ENCODE measurements at places on chromosomes 2 and 18.

DNA sequence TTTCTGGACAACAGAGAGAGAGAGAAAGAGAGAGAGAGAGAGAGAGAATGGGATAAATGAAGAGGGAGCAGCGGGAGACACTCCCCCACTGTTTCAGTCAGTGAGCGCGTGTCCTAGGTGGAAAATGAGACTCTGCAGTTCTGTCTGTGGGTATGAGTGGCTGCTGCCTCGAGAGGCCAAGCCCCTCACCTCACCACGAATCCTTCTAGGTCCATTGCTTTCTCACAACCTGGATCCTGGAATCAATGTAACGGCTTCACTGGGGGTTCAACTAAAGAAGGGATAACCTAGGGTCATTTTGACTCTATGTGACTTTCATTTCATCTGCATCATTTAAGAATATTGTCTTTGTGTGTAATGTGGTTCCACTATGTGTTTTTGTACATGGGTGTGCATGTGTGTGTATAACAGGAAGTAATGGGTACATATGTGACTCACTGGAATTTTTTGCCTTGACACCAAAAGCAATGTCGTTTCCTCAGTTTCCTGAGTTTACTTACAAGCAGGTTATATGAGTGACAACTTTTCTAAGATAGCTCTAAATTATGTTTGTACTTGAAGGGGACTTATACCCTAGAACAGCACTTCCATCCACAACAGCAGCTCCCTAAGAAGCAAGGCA lies 221.4 kb upstream of the TRIB2 start:
- no peak for DNase-seq

GRCh38 chr2:58039170-58039611 lies 7.4 kb upstream of the VRK2 start:
- DNase-seq: no peak

GRCh38 chr2:85340034-85340892 lies 12.5 kb upstream of the TGOLN2 start:
- no peak for DNase-seq

- DNase-seq: no peak
Observed at GRCh38 chr2:176986487-176986886, 226.1 kb upstream of the HNRNPA3 start.

DNA sequence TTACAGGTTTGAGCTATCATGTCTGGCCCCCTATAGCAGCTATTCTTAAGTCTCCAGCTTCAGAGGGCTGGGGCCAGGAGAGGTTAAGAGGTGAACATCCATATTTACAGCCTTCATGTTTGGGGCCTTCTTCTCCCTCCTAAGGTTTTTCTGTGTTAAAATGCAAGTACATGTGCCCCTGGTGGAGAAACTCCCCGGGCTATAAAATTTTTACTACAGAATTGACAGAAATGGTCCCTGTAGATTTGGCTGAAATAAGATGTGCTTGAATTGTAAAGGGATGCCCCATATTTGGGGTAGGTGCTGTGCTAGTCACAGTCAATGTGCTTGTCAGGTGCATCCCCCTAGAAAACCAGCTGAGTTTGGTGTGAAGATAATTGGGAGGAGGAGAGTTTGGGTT lies 263.3 kb upstream of the CXCR4 start:
- no peak for DNase-seq

GRCh38 chr2:190255676-190256075 lies 64.0 kb downstream of the HIBCH start:
- no peak for DNase-seq

- DNase-seq: no peak
Observed at GRCh38 chr2:239671916-239672849, 271.4 kb upstream of the HDAC4 start.

DNA sequence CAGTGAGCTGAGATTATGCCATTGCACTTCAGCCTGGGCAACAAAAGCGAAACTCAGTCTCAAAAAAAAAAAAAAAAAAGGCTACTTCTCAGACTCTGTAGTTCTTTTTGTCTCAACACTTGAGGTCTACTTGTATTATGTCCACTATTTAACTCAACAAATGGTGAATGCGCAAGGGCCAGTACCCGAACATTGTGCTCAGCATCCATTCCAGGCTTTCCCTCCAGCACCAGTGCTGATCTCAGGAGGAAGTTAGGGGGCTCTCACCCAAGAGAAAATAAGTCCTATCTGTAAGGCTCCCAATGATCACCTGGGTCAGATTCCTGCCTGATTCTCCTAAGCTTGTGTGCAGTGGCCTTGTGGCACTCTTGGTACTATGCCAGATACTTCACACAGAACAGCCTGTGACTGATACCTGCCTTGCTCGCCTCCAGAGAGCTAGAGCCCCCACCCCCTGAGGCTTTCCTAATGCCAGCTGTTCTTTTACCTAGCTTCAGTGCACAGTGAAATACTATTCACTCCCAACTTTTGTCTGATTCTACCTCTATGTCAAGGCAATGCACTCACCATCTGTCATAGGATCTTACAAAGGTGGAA lies 74.9 kb downstream of the INO80D start:
- no peak for DNase-seq

GRCh38 chr2:184936761-184937160 lies 338.4 kb downstream of the ZNF804A start:
- no peak for DNase-seq

- DNase-seq: no peak
Observed at GRCh38 chr2:193907561-193907960, 1712.8 kb upstream of the TMEFF2 start.

DNA sequence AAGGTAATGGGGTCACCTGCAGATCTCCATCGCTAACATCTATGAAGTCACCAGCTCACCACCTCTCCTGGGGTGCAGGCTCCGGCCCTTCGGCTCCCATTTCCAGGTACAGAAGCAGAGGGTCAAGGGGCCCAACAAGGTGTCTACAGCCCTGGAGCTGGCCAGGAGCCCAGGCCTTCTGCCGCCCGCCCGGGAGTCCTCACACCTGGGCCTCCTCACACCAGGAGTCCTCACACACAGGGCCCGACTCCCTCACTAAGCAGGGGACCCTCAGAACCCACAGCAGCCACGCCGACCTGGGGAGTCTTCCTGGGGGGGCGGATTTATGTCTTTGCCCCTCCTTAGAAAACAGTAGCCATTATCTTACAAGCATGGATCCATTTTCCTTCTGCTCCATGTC lies 43.4 kb upstream of the TPO start:
- DNase-seq: no peak

GRCh38 chr18:46732201-46732600 lies 24.7 kb downstream of the ST8SIA5 start:
- DNase-seq: no peak

DNA sequence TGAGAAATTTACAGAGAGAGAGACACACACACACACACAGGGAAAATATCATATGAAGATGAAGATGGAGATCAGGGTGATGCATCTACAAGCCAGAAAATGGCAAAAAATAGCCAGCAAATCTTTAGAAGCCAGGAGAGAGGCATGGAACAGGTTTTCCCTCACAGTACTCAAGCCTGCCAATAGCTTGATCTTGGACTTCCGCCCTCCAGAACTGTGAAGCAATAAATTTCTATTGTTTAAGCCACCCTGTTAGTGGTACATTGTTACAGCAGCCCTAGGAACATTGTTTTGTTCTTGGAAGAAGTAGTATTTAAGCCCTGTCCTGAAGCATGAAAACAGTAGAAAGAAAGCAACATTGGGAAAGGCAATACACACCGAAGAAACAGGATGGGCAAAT lies 292.0 kb upstream of the LRP1B start:
- DNase-seq: no peak

DNA sequence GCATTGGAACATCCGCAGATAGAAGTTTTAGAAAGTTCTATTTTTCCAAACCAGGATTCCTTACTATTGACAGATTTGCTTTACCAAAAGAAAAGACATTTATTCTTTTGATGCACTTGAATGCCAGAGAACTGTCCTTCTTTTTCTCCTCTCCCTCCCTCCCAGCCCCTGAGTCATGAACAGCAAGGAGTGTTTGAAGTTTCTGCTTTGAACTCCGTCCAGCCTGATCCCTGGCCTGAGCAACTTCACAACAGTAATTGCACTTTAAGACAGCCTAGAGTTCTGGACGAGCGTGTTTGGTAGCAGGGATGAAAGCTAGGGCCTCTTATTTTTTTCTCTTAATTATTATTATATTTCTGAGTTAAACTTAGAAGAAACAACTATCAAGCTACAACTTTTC lies 33.6 kb downstream of the APCDD1 start:
- DNase-seq: no peak

GRCh38 chr18:44047585-44047984 lies 633.1 kb upstream of the SETBP1 start:
- DNase-seq: no peak

GRCh38 chr2:174688079-174688478 lies 76.2 kb downstream of the CHRNA1 start:
- no peak for DNase-seq
